ENCODE measurements at places on chromosomes 6 and 20.

GRCh38 chr20:13384132-13384531 lies 163.1 kb downstream of the ISM1 start:
- no peak for DNase-seq

- no peak for DNase-seq
These were observed 376.8 kb upstream of the RUNX2 start for GRCh38 chr6:44951253-44951747.

GRCh38 chr6:26349964-26350857 lies 14.8 kb upstream of the BTN3A2 start:
- no peak for DNase-seq

GRCh38 chr6:14474816-14475215 lies 357.2 kb downstream of the CD83 start:
- DNase-seq, result no peak

GRCh38 chr20:59421089-59421488 lies 120.7 kb downstream of the EDN3 start:
- no peak for DNase-seq

DNA sequence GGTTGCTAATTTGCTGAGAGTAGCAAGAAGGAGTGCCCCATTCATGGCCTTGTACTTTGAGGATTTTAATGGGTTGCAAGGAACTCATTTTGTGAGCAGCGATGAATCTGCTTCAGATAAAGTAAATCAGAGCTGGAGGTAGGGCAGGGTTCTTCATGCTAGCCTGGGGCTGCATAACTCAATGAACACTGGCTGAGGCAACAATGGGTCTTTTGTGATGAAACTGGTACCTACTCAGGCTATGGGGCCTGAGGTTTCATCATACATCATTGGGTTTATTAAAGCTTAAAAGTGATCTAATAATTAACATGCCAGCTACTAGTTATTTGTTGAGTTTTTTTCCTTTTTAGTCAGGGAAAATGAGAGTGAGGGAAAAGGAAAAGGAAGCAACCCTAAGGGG lies 106.9 kb downstream of the FAM50B start:
- no peak for DNase-seq

DNA sequence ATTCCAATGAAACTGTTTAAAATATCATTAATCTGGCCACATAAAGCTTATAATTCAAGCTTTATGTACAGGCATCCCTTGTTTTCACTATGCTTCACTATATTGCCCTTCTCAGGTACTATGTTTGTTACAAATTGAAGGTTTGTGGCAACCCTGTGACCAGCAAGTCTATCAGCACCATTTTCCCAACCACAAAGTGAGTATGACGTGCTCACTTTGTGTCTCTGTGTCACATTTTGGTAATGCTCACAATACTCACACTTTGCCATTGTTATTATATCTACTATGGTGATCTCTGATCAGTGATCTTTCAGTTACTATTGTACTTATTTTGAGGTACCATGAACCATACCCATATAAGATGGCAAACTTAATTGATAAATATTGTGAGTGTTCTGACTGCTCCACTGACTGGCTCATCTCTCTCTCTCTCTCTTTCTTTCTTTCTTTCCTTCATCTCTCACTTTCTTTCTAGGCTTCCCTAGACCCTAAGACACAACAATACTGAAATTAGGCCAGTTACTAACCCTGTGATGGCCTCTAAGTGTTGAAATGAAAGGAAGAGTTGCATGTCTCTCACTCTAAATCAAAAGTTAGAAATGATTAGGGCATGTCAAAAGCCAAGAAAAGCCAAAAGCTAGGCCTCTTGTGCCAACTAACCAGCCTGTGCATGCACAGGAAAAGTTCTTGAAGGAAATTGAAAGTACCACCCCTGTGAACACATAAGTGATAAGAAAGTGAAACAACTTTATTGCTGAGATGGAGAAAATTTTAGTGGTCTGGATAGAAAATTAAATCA lies 227.9 kb downstream of the BCAS1 start:
- no peak for DNase-seq

- DNase-seq, result peak; percentile 30
These were observed 556 bp downstream of the PANK2 start for GRCh38 chr20:3889489-3890397.

DNA sequence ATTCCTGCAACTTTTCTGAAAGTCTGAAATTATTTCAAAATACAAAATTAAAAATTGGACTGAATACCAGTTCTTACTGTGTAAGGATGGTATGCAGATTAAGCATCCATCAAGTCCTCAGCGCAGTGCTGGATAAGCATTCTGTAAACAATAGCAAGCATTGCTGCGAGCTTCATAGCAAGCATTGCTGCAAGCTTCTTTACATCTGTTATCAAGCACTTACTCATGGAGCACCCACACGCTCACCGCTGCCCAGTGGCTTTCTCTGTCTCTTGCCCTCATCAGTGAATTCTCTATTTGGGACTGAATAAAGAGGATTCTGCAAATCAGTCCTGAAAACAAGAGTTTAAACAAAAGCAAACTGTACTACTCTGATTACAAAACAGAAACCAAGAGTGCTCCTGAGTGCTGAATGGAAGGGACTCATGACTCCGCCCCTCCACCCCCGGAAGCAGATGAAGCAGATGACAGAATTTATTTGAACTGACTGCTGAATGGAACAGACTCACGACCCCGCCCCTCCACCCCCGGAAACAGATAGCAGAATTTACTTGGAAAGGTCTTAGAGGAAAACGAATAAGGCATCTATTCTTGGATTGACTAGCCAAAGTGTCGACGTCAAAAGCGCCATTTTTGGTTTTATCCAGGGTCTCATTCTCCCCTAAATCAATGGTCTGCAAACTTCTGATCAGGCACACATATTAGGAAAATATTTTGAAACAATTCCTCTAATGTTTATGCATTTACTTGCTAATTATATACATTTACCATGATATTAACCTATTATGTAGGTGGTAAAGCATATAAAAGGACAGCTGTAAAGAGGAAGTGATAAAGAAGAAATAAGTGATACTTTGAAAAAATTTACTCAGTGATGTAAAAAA lies 22.1 kb upstream of the EYA2 start:
- no peak for DNase-seq

GRCh38 chr20:21090721-21091120 lies 15.4 kb downstream of the LINC00237 start:
- no peak for DNase-seq

DNA sequence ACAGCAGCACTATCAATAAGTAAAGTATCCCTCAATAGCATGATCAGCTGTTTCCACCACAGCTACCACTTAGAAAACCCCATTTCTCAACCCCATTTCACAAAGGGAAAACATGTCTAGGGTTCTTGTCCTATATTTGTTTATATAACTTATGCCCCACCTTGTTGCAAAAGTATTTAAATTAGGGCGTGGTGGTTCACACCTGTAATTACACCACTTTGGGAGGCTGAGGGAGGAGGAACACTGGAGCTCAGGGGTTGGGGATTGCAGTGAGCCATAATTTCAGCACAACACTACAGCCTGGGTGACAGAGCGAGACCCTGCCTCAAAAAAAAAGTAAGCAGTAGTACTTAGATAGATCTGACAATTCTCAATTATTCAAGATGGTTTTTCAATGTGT lies 3.7 kb downstream of the MRPL14 start:
- DNase-seq, result no peak

- no peak for DNase-seq
These were observed 117.8 kb upstream of the SUPT3H start for GRCh38 chr6:45495429-45496084.

DNA sequence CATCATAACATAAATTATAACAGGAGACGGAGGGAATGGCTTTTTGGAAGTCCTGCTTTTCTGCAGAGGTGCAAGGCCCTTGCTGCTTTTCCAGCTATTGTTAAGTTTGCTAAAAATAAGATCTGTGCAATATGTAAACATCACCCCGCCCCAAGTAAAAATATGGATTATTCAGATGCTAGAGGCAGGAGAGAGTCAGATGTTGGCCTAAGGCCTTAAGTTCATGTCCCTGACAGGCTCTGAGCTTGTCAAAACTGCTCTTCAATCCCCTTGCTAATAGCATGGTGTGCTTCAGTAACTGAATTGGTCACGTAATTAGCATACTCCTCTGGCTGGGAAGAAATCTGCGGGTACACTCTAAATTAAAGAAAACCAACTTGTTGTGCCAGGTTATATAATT lies 147.5 kb downstream of the BMP2 start:
- DNase-seq, result no peak

DNA sequence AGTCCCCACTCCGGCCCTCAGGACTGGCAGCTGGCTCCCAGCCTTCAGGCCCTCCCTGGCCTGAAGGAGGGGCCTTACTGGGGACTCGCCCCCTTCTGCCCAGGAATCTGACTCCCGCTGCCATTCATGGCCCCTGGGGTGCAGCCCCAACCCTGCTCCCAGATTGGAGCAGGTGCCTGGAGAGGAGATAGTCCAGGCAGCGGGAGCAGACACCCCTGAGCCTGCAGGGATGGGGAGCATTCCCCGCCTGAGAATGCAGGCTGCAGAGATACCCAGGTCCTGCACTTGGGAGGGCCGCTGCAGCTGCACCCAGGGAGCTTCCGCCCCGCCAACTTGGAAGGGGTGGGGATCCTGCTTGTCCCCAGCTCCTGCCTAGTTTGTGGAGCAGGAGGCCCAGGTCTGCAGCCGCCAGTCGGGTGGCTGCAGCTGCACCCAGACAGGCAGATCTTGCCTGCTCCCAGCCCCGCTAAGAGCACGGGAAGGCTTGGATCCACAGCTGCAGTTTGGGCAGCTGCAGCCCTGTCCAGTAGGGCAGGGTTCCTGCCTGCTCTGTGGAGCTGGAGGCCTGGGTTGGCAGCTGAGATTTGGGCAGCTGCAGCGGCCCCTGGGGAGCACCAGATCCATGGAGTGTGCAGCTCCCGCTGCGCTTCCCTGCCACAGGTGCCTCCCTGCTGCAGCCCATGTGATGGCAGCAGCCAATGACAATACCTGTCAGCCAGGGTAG lies 5.2 kb downstream of the GTSF1L start:
- no peak for DNase-seq

DNA sequence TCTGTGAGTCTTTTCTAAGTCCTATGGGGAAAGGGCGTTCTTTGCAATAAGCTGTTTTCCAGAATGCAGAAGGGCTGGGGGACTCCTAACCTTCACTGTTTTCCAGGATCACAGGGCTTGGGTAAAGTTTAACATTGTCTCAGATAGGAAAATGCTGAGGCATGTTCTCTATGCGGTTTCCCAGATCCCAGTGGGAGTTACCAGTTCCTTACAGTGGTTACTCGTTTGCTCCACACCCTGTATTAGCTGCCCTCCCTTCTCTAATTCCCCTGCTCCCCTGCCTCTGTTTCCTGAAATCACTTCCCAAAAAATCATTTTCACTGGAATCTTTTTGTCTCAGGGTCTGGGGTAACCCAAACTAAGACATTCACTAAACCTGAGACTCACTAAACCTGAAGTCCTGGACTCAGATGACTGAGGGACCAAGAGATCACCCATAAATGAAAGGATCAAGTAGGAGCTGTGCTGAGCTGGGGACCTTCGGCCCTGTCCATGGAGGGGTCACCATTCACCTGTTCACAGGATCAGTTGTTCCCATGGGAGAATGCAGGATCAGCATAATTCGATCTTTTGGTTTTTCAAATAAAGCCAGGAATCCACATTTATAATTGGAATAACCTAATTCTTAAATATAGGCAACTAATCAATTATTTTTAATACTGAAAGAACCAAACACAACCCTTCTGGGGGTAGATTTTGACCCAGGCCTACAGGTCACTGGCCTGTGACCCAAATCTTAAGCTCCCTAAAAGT lies 76.2 kb downstream of the ISM1 start:
- no peak for DNase-seq

- no peak for DNase-seq
These were observed 2.7 kb downstream of the KIAA0408 start for GRCh38 chr6:127456465-127456864.

DNA sequence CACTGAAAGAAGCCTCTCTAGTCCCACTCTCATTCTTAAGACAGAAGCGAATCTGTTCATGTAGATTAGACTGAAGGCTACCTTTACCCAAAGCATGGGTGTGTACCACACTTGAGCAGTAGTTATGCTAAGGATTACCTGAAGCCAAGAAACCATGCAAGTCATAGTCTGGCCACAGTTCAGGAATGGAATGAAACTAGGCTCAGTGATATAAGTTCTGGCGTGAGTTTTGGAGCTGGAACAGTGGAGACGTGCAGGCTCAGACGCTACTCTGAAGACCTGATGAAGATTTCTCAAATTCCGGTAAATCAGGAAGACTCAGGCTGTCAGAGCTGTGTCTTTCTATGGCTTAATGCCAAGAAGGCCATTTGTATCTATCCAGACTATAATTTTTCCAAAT lies 219.9 kb downstream of the HDGFL1 start:
- no peak for DNase-seq

DNA sequence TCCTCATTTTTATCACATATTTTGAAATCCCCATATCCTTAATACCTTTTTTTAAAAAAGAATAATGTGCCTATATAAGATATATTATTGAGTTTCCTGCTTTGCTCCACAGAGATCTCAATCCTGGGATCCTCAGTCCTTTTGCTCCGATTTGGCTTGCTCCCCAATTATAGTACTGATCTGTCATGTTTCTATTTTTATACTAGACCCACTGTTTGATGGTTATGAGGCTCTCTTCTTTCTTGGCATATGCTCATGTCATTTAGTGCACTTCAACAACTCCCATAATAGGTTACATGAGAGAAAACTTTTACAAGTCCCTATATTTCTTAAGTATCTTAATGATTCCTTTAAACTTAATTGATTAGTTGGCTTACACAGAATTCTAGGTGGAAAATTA lies 958.5 kb upstream of the EPHA7 start:
- no peak for DNase-seq

- no peak for DNase-seq
These were observed 145.3 kb upstream of the NRN1 start for GRCh38 chr6:6152060-6152459.

DNA sequence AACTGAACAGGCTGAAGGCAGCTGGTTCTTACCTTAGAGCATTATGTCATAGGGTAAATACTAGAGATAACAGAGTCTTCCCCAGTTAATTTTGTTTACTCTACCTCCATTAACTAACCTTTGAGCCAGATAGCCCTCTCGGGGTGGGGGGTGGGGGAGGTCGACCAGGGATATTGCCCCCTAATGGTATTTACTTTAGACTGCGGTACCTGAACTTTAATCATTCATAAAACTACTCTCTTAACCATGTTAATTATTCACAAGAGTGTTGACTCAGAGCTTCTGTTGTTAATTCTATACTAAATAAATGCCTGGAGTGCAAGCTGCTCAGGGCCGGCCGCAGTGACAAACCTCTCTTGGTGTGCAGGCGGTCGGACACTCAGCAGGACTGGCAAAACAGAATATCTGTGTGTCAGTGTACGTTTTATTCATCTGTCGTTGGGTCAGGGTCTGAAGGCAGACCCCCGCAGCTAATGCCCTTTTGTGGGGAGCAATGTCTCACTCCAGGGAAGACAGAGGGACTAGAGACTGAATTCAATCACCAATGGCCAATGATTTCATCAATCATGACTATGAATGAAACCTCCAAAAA lies 152.4 kb upstream of the COL21A1 start:
- no peak for DNase-seq

DNA sequence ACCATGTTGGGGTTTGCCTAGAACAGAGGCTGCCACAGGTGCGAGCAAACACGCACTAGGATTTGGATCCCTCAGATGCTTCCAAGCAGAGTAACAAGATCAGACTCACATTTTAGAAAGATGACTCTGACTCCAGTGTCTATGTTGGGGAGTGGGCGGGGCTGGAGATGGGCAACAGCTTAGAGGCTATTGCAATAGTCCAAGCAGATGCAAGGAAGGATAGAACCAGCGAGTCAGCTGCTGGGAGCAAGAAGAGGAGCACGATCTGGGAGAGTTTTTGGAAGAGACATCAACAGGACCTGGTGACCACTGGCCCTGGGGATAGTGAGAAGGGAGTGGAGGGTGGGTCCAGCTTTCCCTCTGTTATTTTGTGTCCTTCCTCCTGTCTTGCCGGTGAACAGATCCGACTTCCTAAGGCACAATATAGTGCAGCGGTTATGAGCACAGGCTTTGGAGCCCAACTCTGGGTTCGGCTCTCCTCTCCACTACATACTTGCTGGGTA lies 52.7 kb downstream of the FGD2 start:
- no peak for DNase-seq
